Upper lobe of right lung (tissue), 1 donor: ENCODE measurements at places on chromosomes 12 and 14.

GRCh38 chr12:97877404-97877803 is 414.8 kb downstream of the RMST start:
- DNase-seq = no peak

- DNase-seq = no peak
These were observed 30.9 kb downstream of the TDG start for GRCh38 chr12:103996595-103996994.

DNA sequence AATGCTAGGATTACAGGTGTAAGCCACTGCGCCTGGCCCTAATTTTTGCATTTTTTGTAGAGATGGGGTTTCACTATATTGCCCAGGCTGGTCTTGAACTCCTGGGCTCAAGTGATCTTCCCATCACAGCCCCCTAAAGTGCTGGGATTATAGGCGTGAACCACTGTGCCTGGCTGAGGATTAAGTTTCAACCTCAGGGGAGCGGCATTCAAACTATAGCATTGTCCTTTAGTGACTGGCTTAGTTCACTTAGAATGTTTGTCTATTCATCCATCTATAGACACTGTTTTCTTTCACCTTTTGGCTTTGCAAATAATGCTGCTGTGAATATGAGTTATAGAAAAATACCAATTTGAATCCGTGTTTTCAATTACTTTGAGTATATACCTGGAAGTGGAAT is 25.2 kb downstream of the PTPN11 start:
- DNase-seq = no peak

- DNase-seq = no peak
These were observed 57.0 kb upstream of the ETV6 start for GRCh38 chr12:11592484-11592883.

GRCh38 chr12:109767456-109767855 is 53.8 kb downstream of the FAM222A start:
- DNase-seq = no peak

GRCh38 chr12:70660620-70661219 is 23.5 kb upstream of the PTPRB start:
- DNase-seq = no peak

GRCh38 chr12:53700567-53700966 is 24.7 kb upstream of the ATP5MC2 start:
- no peak for DNase-seq

DNA sequence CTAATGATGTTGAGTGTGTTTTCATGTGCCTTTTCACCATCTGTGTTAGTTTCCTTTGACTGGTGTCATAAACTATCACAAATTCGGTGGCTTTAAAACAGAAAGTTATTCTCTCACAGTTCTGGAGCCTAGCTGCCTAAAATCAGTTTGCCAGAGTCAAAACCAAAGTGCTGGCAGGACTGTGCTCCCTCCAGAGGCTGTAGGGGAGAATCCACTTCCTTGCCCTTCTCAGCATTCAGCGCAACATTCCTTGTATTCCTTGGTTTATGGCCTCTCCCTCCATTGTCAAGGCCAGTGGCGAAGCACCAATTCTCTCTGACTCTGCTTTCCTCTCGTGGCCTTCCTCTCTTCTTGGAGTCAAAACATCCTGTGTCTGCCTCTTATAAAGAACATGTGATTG is 174.2 kb upstream of the PDE3A start:
- DNase-seq = no peak

- DNase-seq = no peak
These were observed 21.1 kb upstream of the CORO1C start for GRCh38 chr12:108752387-108752786.

DNA sequence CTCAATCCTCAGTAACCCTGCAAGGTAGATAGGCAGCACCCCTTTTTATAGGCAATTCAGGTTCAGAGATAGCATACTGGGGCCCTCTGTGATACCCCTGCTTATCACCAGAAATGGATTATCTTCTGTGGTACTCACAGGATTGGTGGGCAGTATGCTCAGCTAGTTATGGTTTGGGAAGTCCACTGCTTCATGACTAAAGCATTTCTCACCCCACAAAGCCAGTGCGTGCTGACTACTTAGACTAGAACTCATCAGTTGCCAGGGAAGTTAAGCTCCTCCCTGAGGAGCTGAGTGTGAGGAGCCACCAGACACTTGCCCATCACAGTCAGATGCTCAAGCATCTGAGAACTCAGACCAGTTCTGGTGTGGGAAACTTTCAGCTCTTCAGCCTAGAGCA is 76.3 kb downstream of the SCAF11 start:
- DNase-seq = no peak

DNA sequence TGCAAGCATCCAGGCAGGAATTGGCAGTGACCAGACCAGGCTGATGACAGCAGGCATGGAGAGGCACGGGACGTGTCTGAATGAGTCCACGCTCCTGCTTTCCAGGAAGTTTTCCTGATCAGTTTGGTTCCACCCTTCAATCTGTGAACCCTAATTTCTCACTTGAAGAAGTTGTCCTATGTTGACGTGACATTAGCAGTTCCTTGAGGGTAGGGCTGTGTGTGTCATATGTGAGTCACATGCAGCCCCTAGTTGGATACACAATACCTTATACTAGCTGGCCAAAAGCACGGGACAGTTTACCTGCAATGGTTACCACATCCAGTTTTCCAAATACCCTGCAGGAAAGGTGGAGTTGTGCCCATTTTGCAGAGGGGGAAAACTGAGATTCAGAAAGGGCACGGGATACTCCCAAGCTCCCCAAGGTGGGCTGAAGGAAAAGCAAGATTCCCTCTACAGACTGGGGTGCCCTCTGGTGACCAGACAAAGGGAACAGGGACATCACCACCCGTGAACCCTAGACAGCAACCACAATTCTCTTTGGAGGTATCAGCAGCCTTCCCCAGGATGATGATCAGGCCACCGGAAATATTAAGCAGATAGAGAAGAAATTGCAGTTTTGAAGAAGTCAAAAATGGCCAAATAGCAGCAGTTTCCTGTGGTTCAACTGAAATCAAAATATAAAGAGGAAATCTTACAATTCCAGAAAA is 194.5 kb downstream of the PHETA1 start:
- DNase-seq = no peak

DNA sequence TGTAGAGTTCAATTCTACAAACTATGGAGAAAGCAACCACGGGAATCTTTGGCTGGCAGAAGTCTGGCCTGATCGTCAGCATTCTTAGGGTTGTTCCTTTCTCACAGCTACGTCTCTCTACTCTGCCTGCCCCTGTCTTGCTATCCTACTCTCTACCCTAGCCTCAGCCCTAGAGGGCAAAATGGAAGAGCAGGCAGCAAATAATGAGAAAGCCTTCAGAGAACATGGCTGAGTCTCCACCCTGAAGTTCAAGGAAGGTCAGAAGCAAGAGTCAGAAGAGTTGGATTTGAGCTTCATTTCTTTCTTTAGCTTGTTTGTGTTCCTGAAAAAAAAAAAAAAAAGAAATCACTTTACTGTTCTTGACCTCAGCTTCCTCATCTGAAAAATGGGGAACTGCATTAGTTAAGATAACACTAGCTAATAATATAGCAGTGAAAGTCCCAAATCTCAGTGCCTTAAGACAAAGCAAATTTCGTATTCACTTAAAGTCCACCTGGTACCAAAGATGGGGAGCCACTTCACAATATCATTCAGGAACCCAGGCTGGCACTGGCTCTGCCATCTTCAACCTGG is 50.2 kb upstream of the CCND2 start:
- DNase-seq = no peak

GRCh38 chr12:24615967-24616411 is 332.9 kb downstream of the BCAT1 start:
- no peak for DNase-seq

- no peak for DNase-seq
These were observed 81.2 kb upstream of the ETV6 start for GRCh38 chr12:11568155-11568761.

GRCh38 chr12:63423839-63424238 is 244.5 kb downstream of the DPY19L2 start:
- DNase-seq = no peak

- no peak for DNase-seq
These were observed 18.6 kb downstream of the PELI2 start for GRCh38 chr14:56136571-56137452.

- no peak for DNase-seq
These were observed 4.1 kb downstream of the ETFBKMT start for GRCh38 chr12:31663576-31663975.

- no peak for DNase-seq
These were observed 59.4 kb downstream of the EML1 start for GRCh38 chr14:99852578-99852977.

DNA sequence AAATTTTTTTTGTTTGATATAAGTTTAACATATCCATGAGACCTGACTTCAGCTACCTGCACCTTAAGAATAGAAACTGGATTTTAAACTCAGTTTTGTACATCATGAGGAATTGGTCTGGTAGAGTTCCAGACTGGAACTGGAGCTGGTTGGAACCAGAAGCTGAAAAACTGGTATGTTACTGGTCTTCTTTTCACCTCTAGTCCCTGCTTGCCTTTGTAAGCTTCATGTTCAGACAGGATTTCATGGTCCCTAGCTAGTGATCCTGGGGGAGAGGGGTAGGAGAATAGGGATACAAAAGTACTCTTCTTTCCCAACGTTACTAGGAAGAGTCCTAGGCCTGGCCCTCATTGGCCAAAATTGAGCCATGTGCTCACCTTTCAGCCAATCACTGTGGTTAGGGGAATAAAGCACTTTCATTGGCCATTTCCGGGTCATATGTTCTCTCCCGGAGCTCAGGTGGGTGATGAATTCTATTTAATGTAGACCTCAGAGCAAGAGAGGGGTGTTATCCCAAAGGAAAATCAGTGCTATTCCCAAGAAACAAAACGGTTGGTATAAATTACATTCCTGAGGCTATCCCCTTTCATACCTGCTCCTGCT is 36.9 kb upstream of the APPL2 start:
- DNase-seq = no peak

GRCh38 chr14:101496776-101497683 is 64.3 kb upstream of the DIO3 start:
- DNase-seq = peak; percentile 33

GRCh38 chr12:12883369-12884001 is 7.9 kb upstream of the GPRC5A start:
- no peak for DNase-seq

DNA sequence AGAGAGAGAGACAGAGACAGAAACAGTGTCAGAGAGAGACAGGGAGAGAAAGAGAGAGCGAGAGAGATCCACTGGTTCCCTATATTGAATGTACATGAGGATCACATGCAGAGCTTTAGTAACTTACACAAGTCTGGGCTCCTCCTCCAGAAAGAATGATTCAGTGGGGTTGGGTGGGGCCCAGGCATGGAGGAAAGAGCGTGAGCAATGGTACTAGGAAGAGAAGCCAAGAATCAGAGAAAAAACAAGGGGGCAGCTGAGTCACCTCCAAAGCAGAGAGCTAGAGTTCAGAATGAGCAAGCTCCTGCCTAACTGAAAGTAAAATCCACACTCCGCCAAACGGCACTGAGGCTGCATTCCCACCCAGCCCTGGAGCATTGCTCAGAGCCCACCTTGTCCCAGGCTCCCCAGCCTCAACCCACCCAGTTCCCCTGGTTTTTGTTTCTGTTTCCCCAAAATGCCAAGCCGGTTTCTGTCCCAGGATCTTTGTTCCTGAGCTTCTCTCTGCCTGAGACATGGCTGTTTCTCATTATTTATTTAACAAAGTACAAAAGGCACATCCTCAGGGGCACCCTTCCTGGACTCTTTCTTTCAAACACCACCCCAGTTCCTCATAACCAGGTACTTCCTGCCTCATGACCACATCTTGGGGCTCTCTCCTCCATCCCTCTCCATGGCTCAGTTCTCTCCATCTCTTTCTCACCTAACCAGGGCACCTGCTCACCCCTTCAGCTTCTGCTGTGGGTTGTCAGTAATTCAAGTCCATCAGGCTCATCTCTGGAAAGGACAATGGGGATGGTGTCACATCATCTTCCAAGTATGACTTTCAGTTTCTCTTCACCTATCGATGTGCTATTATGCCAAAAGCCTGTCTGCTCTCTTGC is 670.3 kb upstream of the TBX3 start:
- no peak for DNase-seq

- DNase-seq = no peak
These were observed 57.2 kb downstream of the EPS8 start for GRCh38 chr12:15731940-15732339.

GRCh38 chr12:131527736-131528135 is 183.2 kb upstream of the SFSWAP start:
- no peak for DNase-seq

- no peak for DNase-seq
These were observed 35.7 kb upstream of the GZMB start for GRCh38 chr14:24669651-24670050.

- DNase-seq = no peak
These were observed 35.9 kb downstream of the FLRT2 start for GRCh38 chr14:85565862-85566296.

GRCh38 chr12:110348431-110349059 is 55.0 kb downstream of the ANAPC7 start:
- DNase-seq = no peak

DNA sequence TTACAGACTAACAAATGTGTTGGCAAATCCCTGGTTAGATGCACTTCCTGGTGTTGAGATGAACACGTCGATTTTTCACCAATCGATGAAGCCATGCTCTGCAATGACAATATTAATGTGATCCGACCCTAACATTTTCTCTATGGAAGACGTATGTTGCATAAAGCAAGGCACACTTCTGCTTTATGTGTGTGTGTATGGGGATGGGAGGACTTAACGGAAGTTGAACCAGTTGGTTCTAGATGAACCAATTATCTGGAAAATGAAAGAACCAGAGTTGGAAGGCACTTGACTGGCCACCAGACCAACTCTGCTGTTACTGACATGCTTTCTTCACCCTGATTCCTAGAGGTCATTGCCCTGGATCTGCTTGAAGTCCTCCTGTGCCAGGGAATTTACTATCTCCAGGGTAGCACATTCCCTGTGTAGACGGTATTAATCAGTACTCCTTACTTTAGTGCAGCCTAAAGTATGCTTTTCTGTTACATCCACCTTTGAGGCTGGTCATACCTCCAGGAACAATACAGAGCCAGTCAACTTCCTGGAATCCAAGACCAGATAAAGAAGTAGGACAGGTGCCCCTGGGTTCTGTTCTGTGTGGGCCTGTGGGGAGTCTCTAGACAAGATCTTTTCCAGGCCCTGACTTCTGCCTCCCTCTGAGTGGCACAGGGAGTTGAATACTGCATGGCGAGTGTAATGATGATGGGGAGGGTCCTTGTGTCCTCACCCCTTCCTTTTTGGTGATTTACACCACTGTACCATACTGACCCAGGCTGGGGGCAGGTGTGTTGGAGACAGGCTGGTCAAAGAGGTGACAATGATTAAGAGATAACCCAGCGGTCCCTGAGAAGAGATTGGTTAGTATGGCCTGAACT is 4.1 kb downstream of the SDR39U1 start:
- no peak for DNase-seq
